ENCODE measurements at places on chromosomes 12 and 14.
A peak's percentile ranks its signal among the peaks of the same experiment; 100 is the strongest.

GRCh38 chr12:116318576-116319232, 41.2 kb upstream of the MED13L start:
- peak; percentile 82 for DNase-seq

DNA sequence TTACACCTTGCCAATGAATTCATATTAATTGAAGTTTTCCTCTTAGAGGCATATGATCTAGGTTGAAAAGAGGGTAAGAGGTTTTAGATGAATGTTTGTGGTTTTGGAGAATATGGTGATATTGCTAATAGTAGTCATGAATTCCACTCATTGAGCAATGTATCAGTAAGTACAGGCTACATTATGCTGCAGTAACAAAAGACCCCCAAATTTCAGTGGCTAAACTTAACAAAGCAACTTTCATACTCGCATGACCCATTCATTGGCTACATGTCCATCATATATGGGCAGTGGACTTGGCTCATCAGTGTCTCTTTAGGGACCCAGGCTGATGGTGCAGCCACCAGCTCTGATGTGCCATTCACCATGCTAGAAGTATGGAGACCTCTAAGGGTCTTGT, 196.6 kb upstream of the MYL2 start:
- no peak for DNase-seq

GRCh38 chr14:105884808-105885281, 358.5 kb downstream of the TMEM121 start:
- no peak for DNase-seq

GRCh38 chr14:60164712-60165546, at the start of gene DHRS7:
Gene DHRS7, minus strand, starts transcription at chr14:60165398. Its CDS starts 89 bp downstream, at chr14:60165309.
- DNase-seq: peak; percentile 83

GRCh38 chr14:40074169-40074568, 641.9 kb upstream of the FBXO33 start:
- no peak for DNase-seq

DNA sequence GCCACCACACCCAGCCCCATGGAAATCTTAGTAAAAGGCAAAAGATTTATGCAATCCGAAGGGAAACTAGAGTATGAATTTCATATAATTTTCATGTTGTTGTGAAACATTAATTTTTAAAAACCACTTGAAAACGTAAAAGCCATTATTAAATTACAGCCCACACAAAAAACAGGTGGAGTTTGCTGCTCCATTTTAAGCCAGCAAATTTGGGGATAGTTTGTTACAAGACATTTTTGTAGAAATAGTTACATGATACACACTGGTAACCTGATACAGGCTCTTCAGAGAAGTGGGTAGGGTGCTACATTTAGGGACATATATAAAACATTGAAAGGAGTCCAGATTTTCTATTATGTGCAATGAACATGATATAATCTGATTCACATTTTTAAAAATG, 17.6 kb downstream of the GNPTAB start:
- DNase-seq: peak; percentile 70

DNA sequence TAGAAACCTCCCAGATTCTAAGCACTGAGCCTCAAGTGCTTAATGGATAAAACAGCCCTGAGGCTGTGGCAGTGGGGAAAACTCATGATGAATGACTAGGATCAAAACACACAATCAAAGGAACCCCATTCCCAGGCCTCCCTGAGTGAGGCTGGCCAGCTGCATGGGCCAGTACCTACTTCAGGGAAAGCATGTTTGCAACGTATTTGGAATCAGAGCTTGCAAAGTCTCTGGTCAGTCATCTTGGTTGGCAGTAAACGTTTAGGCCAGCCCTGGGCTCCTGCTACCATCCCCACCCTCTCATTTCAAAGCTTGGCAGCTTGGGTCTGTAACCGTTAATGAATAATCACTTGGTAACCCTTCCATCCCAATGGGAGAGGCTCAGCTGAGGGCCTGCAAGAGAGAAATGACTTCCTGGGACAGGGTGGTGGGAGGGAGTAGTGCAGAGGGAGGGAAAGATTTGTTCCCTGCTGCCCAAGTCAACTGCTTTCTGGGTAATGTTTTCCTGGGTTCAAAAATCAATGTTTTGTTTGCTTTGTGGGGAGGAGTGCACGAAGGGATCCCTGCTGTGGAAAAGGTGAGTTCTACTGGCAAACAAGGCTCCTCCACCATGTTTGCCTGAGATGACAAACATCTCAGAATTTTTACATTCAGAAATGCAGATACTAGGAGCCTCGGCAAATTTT, 2.0 kb upstream of the RNASE8 start:
- DNase-seq: no peak

GRCh38 chr14:92613008-92613658, 99.6 kb downstream of the RIN3 start:
- peak; percentile 33 for DNase-seq

DNA sequence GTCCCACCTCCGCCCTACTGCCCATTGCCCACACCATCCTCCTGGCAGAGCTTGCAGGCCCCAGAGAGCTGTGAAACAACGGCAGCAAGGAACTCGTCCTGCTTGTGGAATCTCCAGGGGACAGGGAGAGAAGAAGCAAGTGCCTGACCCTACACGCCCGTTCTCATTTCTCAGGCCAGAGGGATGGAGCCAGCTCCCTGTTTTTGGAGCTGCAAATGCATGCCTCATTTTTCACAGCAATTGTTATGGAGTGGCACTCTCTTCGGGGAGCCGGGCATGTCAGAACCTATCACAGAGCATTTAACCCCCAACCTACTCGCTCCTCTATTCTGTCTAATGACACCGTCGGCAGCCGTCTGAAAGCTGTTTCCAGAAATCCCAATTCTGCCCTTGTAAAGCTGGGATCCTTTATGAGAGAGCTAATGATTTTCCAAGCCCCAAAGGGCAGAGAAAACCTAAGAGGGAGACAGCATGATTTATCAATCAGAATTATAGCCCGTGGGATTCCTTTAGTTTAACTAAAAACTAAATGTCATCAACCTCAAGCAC, 222.3 kb upstream of the NOS1 start:
- peak; percentile 93 for DNase-seq

GRCh38 chr14:93937519-93937918, 10.4 kb downstream of the FAM181A start:
- peak; percentile 97 for DNase-seq

- DNase-seq: no peak
Observed at GRCh38 chr14:23102801-23103200, 2.0 kb downstream of the CIROP start.

GRCh38 chr14:34732802-34733201, 18.4 kb upstream of the CFL2 start:
- DNase-seq: no peak

DNA sequence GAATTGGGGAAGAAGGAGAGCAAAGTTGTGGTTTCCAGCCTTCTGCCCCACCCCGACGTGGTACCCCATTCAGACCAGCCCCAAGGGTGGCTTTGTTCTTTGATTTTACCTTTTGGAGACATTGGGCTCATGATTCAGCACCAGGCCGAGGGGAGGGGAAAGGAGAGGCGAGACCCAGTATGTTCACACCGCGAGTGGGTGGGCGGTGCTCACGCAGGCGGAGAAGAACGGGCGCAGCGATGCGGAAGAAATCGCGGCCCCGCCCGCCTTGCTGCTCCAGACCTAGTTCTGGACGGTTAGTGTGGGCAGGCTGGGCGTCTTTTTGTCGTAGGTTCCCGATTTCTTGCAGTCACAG, 963 bp downstream of the ATL1 start:
- DNase-seq: peak; percentile 90

DNA sequence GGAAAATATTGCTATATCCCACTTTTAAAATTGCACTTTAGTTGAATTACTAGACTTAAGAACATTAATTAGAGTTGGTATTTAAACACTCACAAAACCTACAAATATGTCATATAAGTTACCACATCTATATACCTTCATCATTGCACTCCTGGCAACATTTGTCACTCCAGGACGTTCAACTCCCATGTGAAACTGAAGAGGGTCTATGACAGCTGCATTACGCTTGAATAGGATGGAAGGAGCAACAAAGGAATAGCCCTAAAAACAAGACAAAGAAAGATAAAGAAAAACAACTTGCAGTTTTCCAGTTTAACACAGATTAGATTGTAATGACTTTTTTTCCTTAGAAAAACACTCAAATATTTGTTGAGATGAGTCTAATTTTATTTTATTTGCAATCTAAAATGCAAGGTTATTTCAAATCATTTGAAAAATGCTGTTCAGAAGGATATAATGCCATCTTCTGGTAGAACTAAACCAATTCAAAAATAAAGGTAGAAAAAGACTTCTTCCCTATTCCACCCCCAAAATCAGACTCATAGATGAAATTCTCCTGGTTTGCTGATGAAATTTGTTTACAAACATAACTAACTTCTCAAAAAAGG, 84.3 kb upstream of the TTC7B start:
- peak; percentile 73 for DNase-seq

DNA sequence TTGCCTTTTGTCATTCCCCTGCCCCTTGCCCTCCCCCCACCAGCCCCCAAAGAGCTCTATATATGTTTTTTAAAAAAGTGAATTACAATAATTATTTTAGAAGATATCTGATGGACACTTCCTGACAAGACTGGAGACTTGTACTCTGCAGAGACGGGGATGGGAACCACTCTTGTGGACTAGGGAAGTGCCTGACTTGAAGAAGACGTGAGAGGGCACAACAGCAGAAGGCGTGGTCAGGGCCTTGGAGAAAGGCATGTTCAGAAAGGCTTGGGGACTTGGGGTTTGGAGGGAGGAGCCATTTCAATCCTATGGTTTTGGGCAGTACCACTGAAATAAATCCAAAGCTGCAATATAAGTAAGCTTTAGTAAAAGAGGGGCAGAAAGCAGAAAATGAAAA, 154.7 kb downstream of the APAF1 start:
- no peak for DNase-seq

- DNase-seq: no peak
Observed at GRCh38 chr12:32031109-32031508, 71.9 kb downstream of the RESF1 start.

DNA sequence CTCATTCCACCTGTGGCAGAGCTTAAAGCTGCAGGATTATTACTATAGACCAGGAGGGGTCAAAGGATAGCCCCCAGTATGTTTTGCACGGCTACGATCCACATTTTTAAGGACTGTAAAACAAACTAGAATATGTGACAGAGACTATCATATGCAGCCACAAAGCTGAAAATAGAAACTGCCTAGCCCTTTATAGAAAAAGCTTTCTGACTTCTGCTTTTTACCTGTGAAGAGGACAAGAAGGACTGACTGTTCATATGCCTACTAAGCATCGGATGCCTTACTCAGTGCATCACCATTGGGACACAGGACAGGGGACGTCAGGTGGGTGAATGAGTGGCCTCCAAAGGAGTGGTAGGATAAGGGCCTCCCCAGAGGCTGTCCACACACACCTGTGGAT, 29.8 kb downstream of the SPTB start:
- DNase-seq: no peak

GRCh38 chr14:30020271-30020670, 92.6 kb upstream of the PRKD1 start:
- peak; percentile 19 for DNase-seq

DNA sequence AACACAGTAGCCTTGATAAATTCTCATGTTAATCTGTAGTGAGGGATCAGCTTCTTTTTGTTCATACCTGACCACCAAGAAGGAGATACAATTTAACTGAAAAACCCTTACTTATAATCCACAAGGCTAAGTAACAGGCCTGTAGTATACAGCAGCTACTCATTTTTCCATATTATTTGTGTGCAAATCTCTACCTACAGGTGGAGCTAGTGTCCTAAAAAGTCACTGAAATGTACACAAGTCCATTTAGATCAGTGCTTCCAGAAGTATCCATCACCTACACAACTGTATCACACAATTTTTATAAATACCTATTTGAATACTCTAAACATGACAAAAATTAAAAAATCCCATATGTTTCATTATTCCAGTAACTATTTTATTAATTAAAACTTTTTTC, 173.2 kb downstream of the SLC35F4 start:
- peak; percentile 62 for DNase-seq

DNA sequence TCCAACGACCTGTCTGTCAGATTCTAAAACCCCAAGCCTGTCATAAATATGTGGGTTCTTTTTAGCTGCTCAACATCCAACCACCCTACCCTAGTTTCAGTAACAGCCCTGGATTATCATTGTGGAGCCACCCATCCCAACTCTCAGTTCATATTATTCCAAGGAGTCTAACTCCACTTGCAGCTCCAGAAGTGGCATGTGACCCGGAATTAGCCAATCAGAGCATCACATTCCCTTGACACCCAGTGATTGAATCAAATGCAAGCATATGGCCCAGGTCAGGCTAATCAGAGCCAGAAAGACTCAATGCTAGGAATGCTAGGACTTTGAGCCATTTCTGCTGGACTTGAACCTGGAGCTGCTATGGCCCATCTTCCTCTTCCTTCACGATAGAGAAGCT, 17.1 kb upstream of the HSP90B1 start:
- DNase-seq: peak; percentile 79

- DNase-seq: no peak
Observed at GRCh38 chr14:83291714-83292113, 1758.1 kb upstream of the SEL1L start.

DNA sequence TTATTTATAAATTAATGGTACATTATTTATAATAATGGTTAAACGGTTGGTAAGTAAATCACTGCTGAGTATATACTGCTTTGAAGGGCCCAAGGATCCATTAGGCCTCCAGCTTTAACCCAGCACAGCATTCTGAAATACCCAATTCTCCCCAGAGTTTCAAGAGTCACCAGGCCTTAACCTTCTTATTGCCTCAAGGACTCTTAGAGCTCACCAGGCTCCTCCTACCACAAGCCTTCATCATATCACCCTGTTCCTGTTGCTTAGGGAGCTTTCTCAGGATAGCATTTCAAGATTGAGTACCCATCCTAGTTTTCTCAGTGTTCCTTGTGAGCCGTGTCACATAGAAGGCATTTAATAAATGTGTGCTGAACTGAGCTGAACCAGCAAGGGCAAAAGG, 242.5 kb downstream of the FBXL14 start:
- no peak for DNase-seq

DNA sequence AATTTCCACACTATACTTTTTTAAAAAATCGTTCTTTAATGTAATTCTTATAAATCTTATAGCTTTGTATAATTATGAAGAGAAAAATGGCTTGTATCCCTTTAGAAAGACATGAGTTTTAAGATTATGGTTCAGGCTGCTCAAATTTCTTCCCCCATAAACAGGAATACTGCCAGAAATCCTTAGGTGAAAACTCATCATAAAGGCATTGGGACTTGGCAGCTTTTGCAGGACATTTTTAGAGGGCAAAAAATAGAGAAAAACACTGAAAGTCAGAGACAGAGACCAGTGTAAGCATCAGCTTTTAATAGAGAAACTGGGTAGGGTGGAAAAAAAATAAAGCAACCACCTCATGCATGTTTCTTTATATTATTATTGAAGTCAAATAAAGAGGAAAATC, 29.1 kb downstream of the LRRK2 start:
- no peak for DNase-seq

DNA sequence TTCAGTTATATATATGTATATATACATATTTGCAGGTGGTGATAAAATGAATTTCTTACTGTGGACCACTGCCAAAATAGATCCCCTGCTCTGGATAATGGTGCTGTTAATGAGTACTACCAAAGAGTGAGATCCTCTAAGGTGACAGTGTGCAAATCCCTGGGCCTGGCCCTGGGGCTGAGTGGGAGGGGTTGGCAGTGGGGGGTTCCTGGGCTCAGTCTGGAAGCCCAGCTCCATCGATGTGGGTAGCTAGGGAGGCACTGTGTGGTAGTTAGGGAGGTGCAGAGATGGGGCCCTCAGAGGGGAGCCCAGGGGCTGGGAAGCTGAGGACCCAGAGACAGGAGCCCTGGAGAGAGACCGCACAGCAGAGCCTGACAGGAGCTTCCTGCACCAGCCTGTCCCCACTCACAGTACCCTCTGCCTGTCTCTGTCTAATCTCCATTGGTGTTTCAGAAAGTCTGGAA, 9.1 kb downstream of the KRT8 start:
- DNase-seq: no peak

- DNase-seq: no peak
Observed at GRCh38 chr12:115233891-115234543, 550.0 kb upstream of the TBX3 start.
